MCF 10A (cell line): ENCODE measurements at places on chromosomes 12 and 14. TPM values are rescaled to one million over a fixed set of nuclear protein-coding genes. Genes with fewer than 3 reads are reported as not detected.

Gene AVPR1A
- total RNA-seq: not detected in 2 replicates

Gene NAV3
- total RNA-seq: 7.1 and 8.4 TPM in 2 replicates

Gene VRTN
- total RNA-seq: not detected in 2 replicates

Gene ANO6
- 25.4 and 31.8 TPM in 2 replicates for total RNA-seq

Gene GPN3
- 16.1 and 18.1 TPM in 2 replicates for total RNA-seq

Gene DBX2
- total RNA-seq: not detected in 2 replicates

Gene TECPR2
- total RNA-seq: 18.2 and 18.4 TPM in 2 replicates

Gene TMEM121
- total RNA-seq: 0.34 and 0.68 TPM in 2 replicates

Gene NID2
- not detected in 2 replicates for total RNA-seq

Gene C3AR1
- total RNA-seq: not detected in 2 replicates

Gene AICDA
- not detected in 2 replicates for total RNA-seq

Gene GOLGA3
- total RNA-seq: 94.9 and 116 TPM in 2 replicates

Gene ALDH1L2
- total RNA-seq: 165 TPM in 2 replicates

Gene KERA
- not detected in 2 replicates for total RNA-seq

Gene TAS2R9
- not detected in 2 replicates for total RNA-seq

Gene LRRC74A
- total RNA-seq: not detected in 2 replicates
